ENCODE measurements at places on chromosomes 1 and 21.

GRCh38 chr1:103125219-103125618, 16.9 kb upstream of the COL11A1 start:
- DNase-seq, result no peak

- no peak for DNase-seq
Measured at GRCh38 chr1:243230914-243231313, 24.2 kb downstream of the CEP170 start.

GRCh38 chr21:41435706-41436105, 9.7 kb downstream of the MX1 start:
- no peak for DNase-seq

- no peak for DNase-seq
Measured at GRCh38 chr1:9782897-9783296, 40.9 kb downstream of the CLSTN1 start.

GRCh38 chr1:15311880-15312279, 64.9 kb downstream of the FHAD1 start:
- DNase-seq, result no peak
